ENCODE measurements at places on chromosomes 12 and 14. TPM values are rescaled to one million over a fixed set of nuclear protein-coding genes. Genes with fewer than 3 reads are reported as not detected.

The SPIC gene
- total RNA-seq, result not detected

The A2M gene
- total RNA-seq, result not detected

The PLEKHD1 gene
- 0.26 TPM for total RNA-seq

The TDP1 gene
- 13.2 TPM for total RNA-seq

The TAS2R13 gene
- total RNA-seq, result 0.38 TPM
